MG63 (cell line): ENCODE measurements at places on chromosomes 1 and 21. TPM values are rescaled to one million over a fixed set of nuclear protein-coding genes. Genes with fewer than 3 reads are reported as not detected.

GRCh38 chr1:94234615-94235014 lies 2.8 kb downstream of the ARHGAP29 start:
- DNase-seq, result no peak

DNA sequence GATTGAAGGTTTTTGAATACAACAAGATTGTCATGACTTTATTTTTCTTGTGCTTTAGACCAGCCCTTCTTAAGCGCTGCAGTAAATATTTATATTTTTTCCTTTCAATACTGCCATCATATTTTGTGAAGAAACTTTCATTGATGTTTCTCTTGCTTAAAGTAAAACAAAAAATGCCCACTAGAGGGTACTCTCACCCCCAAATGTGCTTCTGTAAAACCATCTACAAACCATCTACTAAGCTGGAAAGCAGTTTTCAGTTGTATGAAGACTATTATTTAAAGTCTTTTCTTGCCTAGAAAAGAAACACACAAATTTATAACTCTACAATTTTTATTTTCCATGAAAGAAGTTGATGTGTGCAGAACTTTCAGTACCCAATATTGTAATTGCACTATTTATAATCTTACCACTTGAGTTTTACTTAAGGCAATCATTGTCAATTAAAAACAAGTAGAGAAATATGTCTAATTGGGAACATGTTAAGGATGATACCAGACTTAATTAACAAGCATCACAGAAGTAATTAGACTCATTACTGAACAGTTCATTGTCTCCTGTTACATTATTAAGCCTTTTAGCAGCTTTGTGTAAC lies 10.7 kb downstream of the LEPR start:
- DNase-seq, result no peak

The TMEM82 gene
- total RNA-seq, result not detected in 2 replicates

The GSTM5 gene
- not detected in 2 replicates for total RNA-seq

DNA sequence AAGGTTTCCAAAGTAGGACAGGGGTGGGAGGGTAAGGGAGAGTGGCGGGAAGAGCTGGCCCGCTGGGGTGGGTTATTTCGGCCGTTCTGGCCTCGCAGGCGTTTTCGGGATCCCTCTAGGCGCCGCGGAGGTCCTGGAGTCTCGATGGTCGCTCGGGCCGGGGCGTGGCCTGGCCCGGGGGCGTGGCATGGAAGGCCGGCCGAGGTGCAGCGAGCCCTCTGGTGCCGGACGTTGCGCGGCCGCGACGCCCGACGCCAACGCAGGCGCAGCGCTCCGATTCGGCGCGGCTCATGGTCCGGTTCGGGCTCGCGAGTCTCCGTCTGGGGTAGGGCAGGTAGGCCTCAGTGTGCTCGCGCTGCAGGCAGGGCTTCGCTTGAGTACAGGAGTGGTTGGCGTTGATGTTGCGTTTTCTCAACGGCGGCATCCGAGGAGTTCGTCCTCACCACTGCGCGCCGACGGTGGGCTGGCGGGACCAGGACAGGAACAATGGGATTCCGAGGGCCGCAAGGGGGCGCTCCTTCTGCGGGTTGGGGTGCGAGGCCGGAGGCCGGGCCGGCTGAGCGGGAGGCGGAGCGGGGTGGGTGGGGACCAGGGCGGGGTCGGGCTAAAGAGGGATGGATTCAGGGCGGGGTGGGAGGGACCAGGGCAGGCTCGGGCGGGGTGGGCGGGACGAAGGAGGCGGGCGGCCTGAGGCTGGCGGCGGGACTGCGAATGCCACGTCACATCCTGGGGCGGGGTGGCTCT lies at the start of gene PGBD2:
TSS of gene PGBD2 (plus strand) at position 227 of the 744 bp plus-strand sequence. CDS start 7,628 bp downstream, outside the sequence.
- peak; percentile 94 for DNase-seq

The RGS1 gene
- 0.62 TPM in 1 of 2 replicates, not detected in the other for total RNA-seq

The MAEL gene
- not detected in 2 replicates for total RNA-seq

The CD48 gene
- total RNA-seq, result not detected in 2 replicates

The ADORA3 gene
- total RNA-seq, result not detected in 2 replicates

The CLDN8 gene
- not detected in 2 replicates for total RNA-seq

- no peak for DNase-seq
These were observed 413.7 kb downstream of the PTPRU start for GRCh38 chr1:29650041-29650400.

GRCh38 chr1:6569033-6569432 lies 10.8 kb upstream of the ZBTB48 start:
- no peak for DNase-seq

The LCE1E gene
- not detected in 2 replicates for total RNA-seq

GRCh38 chr1:53369034-53369750 lies 41.3 kb upstream of the LRP8 start:
- no peak for DNase-seq

DNA sequence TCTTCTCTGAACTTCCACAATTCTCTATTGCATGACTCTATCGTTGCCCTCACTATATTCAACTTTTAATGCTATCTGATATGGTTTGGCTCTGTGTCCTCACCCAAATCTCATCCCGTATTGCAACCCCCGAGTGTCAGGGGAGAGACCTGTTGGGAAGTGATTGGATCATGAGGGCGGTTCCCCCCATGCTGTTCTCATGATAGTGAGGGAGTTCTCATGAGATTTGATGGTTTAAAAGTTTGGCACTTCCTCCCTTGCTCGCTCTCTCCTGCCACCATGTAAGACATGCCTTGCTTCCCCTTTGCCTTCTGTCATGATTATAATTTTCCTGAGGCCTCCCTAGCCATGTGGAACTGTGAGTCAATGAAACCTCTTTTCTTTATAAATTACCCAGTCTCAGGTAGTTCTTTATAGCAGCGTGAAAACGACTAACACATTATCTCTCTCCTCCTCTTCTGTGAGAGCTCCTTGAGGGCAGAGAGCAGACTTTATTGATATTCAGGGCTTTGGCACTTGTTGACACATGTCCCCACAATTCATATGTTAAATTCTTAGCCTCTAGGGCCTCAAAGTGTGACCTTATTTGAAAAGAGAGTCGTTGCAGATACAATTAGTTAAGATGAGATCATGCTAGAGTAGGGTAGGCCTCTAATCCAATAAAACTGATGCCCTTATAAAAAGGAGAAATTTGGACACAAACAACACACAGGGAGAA lies 52.1 kb downstream of the ADCY10 start:
- DNase-seq, result no peak

The RIT1 gene
- total RNA-seq, result 43.4 and 54.6 TPM in 2 replicates

DNA sequence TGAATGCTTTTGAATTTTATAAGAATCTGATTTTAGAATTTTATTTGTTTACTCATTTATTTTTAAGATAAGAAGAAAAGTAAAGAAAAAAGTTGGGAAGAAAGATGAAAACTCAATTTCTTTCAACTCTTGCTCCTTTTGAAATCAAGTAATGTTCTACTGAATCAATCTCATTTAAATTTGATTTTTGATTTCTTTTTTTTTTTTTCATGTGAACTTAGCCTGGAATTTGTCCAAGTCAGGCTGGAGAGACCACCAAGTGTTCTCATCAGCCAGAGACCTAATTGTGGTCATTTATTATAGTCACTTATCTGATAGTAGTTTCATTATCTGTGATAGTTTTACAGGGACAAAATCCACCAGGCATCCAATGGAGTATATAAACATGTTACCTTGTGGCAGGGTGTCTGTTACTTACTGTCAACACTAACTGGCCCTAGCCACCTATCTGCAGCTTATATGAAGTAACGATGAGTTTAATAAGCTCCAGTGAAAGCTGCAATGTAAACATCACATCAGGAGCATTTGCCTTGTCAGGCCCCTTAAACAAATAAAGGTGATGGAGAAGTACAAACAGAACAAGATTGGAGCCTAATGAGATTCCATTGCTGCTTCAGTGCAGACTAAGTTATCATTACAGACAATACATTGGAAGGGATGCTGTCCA lies 39.2 kb downstream of the HLX start:
- DNase-seq, result no peak

The C1orf87 gene
- total RNA-seq, result not detected in 2 replicates

- no peak for DNase-seq
These were observed 1.5 kb downstream of the PIGC start for GRCh38 chr1:172442404-172442803.

The SLC30A2 gene
- not detected in 2 replicates for total RNA-seq

DNA sequence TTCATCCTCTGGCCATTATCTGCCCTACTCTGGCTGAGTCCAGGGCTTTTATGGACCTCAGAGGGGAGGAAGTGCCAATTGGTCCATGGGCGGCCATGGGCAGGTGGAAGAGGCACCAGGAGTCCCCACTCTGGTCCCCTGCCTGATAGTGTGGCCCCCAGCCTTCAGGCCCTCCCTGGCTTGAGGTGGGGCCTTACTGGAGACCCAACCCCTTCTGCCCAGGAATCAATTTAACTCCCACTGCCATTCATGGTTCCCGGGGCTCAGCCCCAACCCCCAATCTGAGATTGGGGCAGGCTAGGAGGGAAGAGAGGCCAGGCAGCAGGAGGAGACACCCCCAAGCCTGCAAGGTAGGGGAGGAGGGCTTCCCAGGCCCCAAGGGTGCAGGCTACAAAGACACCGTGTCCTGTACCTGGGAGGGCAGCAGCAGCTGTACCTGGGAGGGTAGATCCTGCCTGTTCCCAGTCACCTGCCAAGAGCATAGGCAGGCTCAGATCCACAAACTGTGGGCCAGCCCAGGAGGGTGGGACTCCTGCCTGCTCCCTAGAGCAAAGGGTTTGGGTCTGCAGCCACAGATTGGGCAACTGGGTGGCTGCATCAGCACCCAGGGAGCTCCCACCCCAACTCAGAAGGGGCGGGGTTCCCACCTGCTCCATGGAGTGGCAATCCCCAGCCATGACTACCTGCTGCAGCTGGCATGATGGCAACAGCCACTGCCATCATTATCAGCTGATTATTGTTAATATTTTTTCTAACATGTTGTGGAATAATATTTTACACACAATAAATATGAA lies 1044.1 kb upstream of the B3GALT2 start:
- DNase-seq, result no peak

DNA sequence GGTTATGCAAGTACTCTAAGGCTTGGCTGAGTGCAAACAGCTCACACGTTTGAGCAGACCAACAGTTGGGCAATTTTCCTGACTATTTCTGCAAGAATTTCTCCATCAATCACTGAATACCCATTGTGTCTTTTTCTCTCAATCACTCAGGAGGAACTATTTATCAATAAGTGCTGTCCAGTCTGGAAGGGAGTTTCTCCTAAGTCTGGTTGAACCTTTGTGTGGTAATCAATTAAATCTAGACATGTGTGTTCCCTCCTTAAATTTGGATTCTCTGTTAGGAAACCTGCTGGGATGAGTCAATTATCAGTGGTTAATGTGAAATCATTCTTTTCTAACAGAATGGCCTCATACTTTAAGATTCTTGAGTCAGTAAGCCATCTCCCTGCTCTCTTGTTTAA lies 6.8 kb upstream of the AADACL3 start:
- no peak for DNase-seq

- no peak for DNase-seq
These were observed 56.5 kb downstream of the TRIM33 start for GRCh38 chr1:114454539-114454938.

The CD164L2 gene
- total RNA-seq, result not detected in 2 replicates

GRCh38 chr1:153192697-153193096 lies 10.5 kb upstream of the LELP1 start:
- no peak for DNase-seq

The HES2 gene
- total RNA-seq, result 0.59 TPM in 1 of 2 replicates, not detected in the other

The USH2A gene
- 0.16 TPM in 1 of 2 replicates, not detected in the other for total RNA-seq

- DNase-seq, result no peak
These were observed 1.8 kb downstream of the FOXD3 start for GRCh38 chr1:63323865-63324778.

GRCh38 chr1:159122005-159122621 lies 45.5 kb upstream of the AIM2 start:
- DNase-seq, result peak; percentile 34

GRCh38 chr1:98389809-98390208 lies 271.7 kb upstream of the SNX7 start:
- peak; percentile 1 for DNase-seq

The S100B gene
- total RNA-seq, result not detected in 2 replicates

GRCh38 chr1:236284291-236284721 lies 2.5 kb upstream of the ERO1B start:
- no peak for DNase-seq

- no peak for DNase-seq
These were observed 65.1 kb upstream of the TTC34 start for GRCh38 chr1:2866422-2867086.

DNA sequence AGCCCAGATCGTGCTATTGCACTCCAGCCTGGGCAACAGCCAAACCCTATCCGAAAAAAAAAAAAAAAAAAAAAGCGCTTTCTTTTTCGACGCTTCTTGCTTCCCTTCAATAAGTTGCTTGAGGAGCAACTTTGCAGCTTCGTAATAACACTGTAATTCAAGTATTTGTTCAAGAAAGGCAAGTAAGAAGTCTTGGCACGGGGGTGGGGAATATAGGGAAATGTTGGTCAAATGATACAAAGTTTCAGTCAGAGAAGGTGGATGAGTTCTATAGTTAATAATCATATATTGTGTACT lies 871 bp upstream of the PSMA5 start:
- no peak for DNase-seq

- peak; percentile 49 for DNase-seq
These were observed 3.4 kb upstream of the PADI2 start for GRCh38 chr1:17122521-17123164.

The CCDC27 gene
- not detected in 2 replicates for total RNA-seq

- DNase-seq, result no peak
These were observed 9.8 kb downstream of the NHLH1 start for GRCh38 chr1:160376525-160377131.
